Astrocyte (in vitro differentiated cells and primary cell): ENCODE measurements at places on chromosomes 11 and 22.

- DNase-seq = peak; percentile 62
Observed at GRCh38 chr11:47477323-47477722, 28.4 kb upstream of the RAPSN start.

GRCh38 chr11:2331404-2331803 lies 29.6 kb downstream of the TSPAN32 start:
- no peak for DNase-seq

- DNase-seq = no peak
Observed at GRCh38 chr22:20031732-20032406, 11.0 kb downstream of the TANGO2 start.

GRCh38 chr22:46041642-46042041 lies 64.7 kb upstream of the WNT7B start:
- DNase-seq = no peak

GRCh38 chr11:129279326-129280026 lies 87.4 kb upstream of the ARHGAP32 start:
- peak; percentile 49 for DNase-seq

- DNase-seq = no peak
Observed at GRCh38 chr11:5556596-5557188, 8.4 kb upstream of the OR52H1 start.

- no peak for DNase-seq
Observed at GRCh38 chr11:58125469-58125868, at the start of gene OR9I1. Gene OR9I1, minus strand, starts transcription at chr11:58125530. Its CDS starts 6,086 bp downstream, at chr11:58119444.

GRCh38 chr11:86990031-86990430 lies 34.8 kb upstream of the FZD4 start:
- DNase-seq = peak; percentile 26

DNA sequence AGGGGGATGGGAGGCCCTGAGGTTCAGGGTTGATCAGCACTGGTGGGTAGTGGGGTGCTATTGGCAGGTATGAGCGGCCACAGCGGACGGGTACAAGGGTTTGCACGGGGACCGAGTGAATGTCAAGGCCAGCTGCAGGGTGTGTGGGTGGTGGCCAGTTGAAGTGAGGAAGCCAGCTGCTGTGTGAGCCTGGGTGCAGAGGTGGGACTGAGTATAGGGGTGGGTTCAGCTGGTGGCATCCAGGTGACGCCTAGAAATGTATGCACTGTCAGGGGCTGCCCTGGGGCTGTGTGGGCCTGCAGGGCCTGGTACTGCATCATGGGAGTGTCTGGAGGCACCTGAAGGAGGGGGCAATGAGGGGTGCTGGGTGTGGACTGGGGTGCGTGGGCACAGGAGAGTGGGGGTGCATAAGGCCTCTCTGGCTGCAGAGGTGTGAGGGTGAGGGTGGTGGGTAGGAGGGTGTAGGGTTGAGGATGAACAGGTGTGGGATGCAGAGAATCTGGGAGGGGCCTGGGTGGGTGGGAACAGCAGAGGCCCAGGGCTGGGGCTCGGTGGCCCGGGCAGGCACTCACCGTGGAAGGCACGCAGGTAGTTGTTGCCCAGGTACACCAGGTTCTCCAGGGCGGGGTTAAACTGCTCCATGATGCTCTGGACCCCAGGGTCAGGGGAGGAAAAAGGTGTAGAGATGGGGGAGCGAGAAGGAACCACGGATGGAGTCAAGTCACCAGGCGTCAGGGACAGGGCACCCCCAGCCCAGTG lies 1.7 kb downstream of the BAIAP2L2 start:
- DNase-seq = no peak

- no peak for DNase-seq
Observed at GRCh38 chr11:58898106-58898505, 41.2 kb upstream of the GLYATL1 start.
